ENCODE measurements at places on chromosomes 11 and 22.

GRCh38 chr22:39478441-39478850 lies 21.6 kb downstream of the MGAT3 start:
- DNase-seq, result no peak

GRCh38 chr11:35257281-35257680 lies 118.3 kb downstream of the CD44 start:
- DNase-seq, result no peak

GRCh38 chr11:17653611-17654010 lies 65.8 kb upstream of the MYOD1 start:
- no peak for DNase-seq

DNA sequence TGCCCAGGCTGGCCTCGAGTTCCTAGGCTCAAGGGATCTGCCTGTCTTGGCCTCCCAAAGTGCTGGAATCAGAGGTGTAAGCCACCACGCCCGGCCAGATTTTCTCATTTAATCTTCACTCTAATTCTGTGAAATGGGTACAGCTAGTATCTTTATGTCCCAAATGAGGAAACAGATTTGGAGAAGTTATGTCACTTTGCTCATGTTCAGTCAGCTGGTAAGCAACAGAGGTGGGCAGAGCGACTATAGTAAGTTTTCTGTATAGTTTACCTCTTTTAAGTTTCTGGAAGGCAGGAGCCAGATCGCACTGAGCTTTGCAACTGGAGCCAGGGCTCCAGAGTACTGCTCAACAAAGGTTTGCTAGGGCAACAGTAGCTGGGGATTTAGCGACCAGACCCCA lies 33.2 kb downstream of the RCOR2 start:
- DNase-seq, result no peak

DNA sequence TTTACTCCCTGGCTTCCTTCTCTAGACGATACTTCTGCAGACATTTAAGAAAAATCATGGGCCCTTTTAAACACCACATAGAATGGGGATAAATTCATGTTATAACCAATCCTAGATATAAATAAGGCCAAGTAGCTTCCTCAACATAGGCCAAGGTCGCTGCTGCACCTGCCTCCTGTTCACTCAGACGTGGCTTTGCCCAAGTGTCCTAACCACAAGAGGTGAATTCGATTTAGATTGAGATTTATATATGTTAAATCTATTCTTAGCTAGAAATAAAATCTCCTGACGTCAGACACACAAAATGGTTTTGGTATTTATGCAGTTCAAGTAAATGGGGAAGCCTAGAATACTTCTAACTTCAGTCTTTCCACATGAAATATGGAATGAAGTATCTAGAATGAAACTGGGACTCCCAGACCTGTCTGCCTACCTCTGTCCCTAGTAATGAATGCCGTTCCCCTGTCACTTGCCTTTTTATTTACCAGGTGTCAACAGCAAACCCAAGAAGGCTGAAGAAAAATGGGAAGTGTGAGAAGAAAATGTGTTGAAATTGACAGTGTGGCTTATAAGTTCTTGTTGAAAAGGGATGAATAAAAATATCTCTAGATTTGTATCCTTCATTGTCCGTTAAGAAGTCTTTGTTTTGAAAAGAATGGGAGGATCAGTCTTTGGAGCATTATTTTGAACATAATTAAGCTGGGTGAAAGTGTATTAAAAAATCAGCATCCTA lies 131.8 kb downstream of the HIPK3 start:
- no peak for DNase-seq

GRCh38 chr22:46575911-46576555 lies 38.6 kb upstream of the CELSR1 start:
- no peak for DNase-seq

DNA sequence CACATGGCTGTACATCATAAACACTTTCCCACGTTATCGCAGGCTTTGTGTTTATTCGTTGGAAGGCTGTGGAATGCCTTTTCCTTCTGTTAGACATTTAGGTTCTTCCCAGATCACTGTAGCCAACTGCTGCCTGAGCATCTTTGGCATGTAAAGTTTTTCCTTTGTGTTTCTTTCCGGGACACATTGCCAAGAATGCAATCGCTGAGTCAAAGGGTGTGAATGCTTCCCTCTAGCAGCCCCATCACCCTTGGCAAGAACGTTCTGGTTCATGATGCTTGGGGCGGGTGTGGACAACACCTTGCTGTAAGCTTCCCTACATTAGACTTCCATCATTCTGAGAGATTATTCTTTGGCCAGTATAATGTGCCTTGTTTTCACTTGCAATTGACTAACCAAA lies 136.2 kb downstream of the OSBP2 start:
- DNase-seq, result peak; percentile 93

DNA sequence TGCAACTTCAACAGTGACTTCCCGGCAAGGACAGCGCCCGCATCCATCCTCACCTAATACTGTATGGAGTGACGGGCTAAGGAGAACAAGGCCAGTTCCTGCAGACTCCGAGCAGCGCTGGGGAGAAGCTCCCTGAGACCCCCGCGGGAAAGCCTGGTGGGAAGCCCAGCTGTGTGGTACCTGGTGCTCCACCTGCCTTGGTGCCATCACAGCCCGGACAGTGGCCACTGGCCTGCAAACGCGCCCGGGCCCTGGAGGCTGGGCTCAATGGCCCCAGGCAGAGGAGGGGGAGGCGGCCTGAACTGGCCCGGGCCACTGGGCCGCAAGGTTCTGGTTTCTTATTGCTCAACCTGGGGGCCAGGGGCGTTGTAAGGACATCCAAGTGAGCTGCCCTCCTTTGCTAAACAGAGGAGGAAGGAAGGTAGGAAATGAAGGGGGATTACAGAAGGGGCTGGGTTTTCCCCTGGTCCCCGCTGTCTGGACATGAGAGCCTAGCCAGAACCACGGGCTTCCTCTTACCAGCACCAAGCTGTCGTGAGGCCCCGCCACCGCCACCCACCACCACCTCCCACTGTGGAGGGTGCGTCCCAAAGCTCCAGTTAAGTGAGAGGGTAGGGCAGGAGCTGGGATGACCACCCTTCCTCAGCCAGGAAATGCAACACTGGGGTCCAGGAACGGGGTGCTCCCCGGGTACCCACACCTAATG lies 8.5 kb upstream of the CDC42BPG start:
- DNase-seq, result no peak

GRCh38 chr11:69106031-69106811 lies 49.5 kb upstream of the SMIM38 start:
- DNase-seq, result no peak

- DNase-seq, result no peak
These were observed 8.8 kb downstream of the HSPA8 start for GRCh38 chr11:123052901-123053721.

GRCh38 chr22:32822179-32822877 lies 20.8 kb downstream of the TIMP3 start:
- DNase-seq, result no peak

GRCh38 chr11:113881856-113882255 lies 6.5 kb upstream of the USP28 start:
- no peak for DNase-seq

DNA sequence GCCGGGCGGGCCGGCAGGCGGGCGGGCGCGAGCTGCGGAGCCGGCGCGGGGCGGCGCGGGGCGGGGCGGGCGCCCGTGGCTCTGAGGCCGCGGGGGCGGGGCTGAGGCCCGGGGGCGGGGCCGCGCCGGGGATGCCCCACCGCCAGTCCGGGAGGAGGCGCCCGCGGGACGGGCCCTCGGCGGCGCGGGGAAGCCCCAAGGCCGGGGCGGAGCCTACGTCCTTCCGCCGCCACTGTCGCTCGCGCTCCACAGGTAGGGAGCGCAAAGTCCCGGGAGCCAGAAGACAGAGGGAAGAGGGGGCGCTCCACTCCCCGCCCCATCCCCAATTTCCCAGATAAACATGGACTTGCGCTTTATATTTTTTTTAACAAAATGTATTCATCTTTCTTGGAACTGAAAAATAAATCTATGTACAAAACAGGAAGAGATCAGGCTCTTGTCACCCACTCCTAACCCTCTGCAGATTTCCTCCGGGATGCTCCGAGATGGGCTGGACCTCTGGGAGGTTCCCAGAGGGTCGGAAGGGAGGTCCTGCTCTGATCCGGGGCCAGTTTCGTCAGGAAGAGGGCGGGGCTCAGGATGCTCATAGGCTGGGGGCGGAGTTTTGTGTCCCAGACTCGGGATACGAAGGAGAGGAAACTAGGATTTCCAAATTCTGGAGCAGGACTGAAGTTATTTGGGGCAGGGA lies at the start of gene MAP4K2:
Gene MAP4K2 (minus strand): TSS at position 57 of the 688 bp plus-strand sequence. CDS start 65 bp downstream, outside the sequence.
- peak; percentile 83 for DNase-seq

- DNase-seq, result no peak
These were observed 3.6 kb upstream of the APOBEC3A start for GRCh38 chr22:38953577-38954413.

GRCh38 chr11:30984827-30985226 lies 384.7 kb downstream of the DCDC1 start:
- peak; percentile 31 for DNase-seq

GRCh38 chr22:30206944-30207343 lies 39.6 kb downstream of the LIF start:
- peak; percentile 97 for DNase-seq

Data from fibroblast of skin of right biceps (primary cell).